Effector memory CD8-positive, alpha-beta T cell (primary cell): ENCODE measurements at places on chromosomes 16 and 17.

- no peak for DNase-seq
Observed at GRCh38 chr17:41624208-41625101, at the start of gene KRT17. TSS of gene KRT17 (minus strand) at chr17:41624575. CDS start at chr17:41624509, 66 bp downstream.

- DNase-seq, result no peak
Observed at GRCh38 chr16:2752850-2753732, 653 bp downstream of the SRRM2 start.

DNA sequence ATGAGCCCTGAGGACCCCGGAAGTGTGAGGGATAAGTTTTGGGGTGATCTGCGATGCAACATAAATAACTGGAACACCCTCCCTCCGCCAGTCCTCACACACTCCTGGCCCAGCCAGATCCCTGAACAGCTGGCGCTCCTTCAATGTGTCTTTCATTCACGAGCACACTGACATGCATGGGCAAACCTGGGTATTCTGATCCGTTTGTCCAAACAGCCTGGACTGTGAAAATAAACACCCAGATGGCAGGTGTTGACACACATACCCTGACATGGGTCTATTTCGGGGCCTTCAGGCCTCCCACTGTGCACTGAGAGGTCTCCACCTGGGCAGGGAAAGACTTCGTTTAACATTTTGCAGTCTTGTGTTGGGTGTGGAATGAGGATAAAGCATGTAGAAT, 3.0 kb upstream of the CPNE2 start:
- no peak for DNase-seq

- no peak for DNase-seq
Observed at GRCh38 chr17:80675438-80676095, 130.9 kb downstream of the RPTOR start.

- DNase-seq, result no peak
Observed at GRCh38 chr16:87127061-87127765, 190.0 kb downstream of the C16orf95 start.

GRCh38 chr16:1300664-1301476, 8.6 kb upstream of the UBE2I start:
- peak; percentile 73 for DNase-seq

- DNase-seq, result no peak
Observed at GRCh38 chr17:14919094-14919493, 346.0 kb downstream of the PMP22 start.

GRCh38 chr17:35953720-35954119, 10.2 kb upstream of the LYZL6 start:
- DNase-seq, result no peak

- DNase-seq, result no peak
Observed at GRCh38 chr17:66835476-66835875, 559 bp downstream of the CACNG5 start.

DNA sequence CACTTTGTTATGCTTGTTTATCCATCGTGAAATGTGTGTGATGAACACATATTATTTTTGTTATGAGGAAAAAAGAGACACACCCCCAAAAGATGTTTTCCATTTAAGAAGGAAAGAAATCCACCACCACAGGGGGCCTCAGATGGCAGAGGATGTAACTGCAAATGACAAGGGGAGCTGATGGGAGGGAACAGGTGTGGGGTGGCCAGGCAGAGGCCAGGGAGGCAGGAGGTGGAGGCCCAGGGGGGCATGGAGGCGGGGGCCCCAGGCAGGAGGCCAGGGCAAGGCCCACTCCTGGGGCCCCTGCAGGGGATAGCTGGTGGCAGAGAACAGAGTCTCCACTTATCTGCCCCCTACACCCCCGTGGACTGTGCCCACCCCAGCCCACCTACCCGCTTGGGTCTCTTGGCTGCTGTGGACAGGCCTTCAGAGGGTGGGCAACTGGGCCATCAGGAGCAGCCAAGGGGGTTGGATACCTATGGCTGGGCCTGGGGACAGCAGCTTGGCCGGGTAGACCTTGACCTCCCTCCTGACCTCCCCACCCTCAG, 28.0 kb downstream of the PPL start:
- DNase-seq, result no peak

GRCh38 chr17:81557276-81558114, 5.3 kb upstream of the FAAP100 start:
- DNase-seq, result no peak

DNA sequence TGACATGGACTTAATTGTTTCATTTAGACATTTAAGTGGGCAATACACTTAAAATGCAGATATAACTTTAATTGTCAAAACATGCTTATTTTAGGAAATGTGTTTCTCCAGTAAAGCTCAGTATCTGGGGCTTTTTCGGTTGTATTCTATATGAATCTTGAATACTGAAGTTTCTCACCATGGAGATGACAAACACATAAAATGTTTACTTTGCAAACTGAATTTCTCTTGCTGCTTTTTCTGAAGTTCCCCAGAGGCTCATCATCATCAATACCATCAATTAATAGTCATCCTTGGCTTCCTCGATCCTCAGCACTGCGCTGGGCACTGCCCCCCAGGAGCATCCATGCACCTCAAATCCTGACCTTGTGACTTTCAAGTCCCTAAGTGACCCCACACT, 227.3 kb downstream of the WWOX start:
- DNase-seq, result no peak

DNA sequence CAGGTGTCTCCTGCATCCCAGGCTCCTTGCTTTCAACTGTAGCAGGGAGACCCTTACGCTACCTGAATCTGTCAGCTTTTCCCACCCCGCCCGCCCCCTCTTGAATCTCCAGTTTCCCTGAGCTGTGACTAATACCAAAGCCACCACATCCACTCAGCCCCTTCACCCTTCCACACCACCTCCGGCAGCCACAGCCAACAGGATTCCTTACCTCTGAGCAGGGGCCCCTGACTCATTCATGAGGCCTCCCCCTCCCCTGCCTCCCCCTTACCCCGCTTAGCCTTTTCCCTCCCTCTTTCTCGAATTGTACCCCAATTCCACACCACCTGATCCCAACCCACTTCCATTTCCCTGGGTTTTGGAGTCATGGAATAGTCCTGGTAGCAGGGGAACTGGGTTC, 2.3 kb downstream of the STX1B start:
- no peak for DNase-seq

GRCh38 chr17:683499-684254, 31.0 kb downstream of the VPS53 start:
- no peak for DNase-seq

DNA sequence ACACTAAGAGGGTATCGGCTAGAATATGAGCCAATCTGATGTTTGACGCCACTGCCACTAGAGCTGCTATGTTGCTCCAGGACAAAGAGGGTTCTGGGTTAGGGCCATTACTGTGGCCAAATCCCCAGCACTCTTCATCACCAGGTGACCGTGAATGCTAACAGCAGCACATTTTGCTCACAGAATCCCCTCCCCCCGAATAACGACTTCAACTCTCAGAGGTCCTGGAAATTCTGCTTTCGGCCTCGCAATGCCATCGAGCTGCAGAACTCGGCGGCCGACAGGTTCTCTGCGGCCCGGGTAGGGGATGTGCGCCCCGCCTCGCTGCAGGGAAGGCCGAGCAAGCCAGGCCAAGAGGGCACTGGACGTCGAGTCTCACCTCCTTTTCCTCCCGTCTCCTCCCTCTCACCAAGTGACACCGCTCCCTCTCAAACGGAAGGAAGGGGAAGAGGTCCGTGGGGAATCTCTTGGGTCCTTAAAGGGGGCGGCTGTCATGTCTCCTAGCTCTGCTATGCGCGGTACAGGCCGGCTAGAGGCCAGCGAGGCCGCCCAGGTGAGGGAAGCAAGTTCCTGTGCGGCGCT, 31.9 kb downstream of the CDK5R1 start:
- no peak for DNase-seq

DNA sequence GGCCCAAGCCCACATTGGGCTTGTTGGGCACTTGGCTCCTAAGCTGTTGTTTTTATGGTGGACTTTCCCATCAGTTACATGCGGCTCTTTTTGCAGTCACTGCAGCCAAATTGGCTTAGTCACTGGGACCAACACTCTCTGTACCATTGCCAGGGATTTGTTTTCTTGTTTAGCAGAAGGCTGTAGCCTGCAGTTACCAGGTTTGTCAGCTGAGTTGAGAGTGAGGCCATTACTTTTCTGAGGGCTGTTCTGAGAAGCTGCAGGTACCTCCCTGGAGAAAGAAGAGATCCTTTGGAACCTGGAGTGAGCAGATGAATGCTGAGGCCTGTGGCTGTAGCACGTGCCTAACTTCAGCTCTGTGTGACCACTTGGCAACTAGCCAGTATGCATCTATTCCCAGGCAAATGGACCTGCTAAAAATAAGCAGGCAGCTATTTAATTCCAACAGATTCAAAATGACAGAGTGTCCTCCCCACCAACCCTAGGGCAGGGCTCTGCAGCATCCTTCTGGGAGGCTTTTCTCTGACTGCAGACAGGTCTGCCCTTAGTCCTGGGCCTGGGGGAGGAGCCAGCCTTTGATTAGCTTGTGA, 12.9 kb downstream of the AKAP1 start:
- DNase-seq, result no peak

- DNase-seq, result no peak
Observed at GRCh38 chr17:78237401-78238012, 6.1 kb downstream of the TMEM235 start.

GRCh38 chr17:9308069-9308468, 267.6 kb downstream of the STX8 start:
- DNase-seq, result no peak

GRCh38 chr16:86134802-86135461, 236.0 kb downstream of the IRF8 start:
- no peak for DNase-seq

DNA sequence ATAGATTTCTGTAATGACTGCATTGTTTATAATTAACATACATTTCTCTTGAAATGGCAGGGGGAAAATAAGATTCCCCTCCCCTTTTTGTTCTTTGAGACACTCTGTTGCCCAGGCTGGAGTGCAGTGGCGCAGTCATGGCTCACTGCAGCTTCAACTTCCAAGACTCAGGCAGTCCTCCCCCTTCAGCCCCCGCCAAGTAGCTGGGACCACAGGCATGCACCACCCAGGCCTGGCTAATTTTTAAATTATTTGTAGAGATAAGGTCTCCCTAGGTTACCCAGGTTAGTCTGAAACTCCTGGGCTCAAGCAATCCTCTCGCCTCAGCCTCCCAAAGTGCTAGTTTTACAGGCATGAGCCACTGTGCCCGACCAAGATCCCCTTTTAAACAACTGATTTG, 67.7 kb downstream of the KATNIP start:
- DNase-seq, result no peak

DNA sequence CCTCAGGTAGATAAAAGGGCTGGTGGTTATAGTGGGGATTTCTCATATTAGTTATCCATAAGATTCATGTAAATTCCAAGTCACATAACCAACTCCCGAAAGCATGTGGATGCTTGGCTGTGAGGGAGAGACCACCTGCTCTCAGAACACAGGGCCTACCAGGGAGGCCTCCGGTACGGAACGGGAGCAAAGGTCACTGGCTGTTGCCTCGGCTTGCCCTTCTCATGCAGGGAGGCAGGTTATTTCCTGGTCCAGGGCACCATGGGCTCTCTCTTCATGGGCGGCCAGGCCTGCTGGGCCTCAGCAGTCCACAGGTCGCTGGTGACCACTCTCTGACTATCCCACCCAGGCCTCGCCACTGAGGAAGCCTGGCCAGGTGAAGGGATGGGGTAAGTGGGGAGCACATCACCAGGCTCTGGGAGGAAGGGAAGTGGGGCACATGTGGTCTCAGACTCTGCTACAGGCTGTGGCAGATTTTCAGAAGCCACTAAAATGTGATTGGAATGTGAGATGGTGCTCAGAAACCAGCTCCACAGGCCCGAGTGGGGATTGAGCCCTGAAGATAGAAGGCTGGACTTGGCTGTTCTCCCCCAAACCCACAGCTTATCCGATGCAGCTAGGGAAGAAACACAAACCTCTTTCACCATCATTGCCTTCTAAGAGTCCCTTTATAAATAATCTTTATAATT, 45.4 kb downstream of the HNF1B start:
- no peak for DNase-seq

- no peak for DNase-seq
Observed at GRCh38 chr17:27871407-27871806, 21.8 kb downstream of the LYRM9 start.

DNA sequence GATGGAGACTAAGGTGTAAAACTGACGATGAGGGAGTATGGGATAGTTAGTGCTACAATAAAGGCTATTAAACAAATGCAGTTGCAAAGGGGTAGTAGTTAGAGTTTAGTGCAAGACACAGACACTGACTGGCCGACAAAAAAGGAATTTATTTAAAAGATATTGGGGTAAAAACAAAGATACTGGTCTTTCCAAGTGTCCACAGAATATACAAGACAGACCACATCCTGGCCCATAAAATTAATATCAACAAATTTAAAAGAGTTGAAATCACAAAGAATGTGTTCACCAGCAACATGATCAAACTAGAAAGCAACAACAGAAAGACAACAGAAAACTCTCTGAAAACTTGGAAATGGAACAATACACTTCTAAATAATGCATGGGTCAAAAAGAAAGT, 54.7 kb downstream of the CFDP1 start:
- DNase-seq, result no peak

DNA sequence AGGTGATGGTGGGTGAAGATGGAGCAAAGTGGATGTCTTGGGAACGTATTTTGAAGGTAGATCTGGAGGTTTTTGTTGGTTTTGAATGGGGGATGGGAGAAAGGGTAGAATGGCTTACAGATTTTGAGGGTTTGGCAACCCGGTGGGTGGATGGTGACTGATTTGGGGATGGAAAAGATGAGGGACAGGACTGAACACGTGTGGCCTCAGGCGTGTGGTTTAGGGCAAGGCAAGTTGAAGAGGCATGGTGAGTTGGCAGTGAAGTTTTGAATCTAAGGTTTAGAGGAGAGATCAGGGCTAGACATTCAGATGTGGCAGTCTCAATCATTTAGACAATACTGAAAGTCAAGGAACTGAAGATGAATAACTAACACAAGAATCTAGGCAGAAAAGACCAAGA, 5.0 kb upstream of the DCTPP1 start:
- DNase-seq, result no peak

- DNase-seq, result no peak
Observed at GRCh38 chr17:81091154-81091553, 56.2 kb downstream of the BAIAP2 start.
